Foreskin keratinocyte (primary cell): ENCODE measurements at places on chromosomes 6 and 20.

GRCh38 chr6:151627689-151628444 lies 134.1 kb downstream of the CCDC170 start:
- DNase-seq = peak; percentile 78

GRCh38 chr6:124237911-124238310 lies 434.2 kb downstream of the NKAIN2 start:
- no peak for DNase-seq

GRCh38 chr6:64984948-64985347 lies 722.1 kb downstream of the EYS start:
- no peak for DNase-seq

DNA sequence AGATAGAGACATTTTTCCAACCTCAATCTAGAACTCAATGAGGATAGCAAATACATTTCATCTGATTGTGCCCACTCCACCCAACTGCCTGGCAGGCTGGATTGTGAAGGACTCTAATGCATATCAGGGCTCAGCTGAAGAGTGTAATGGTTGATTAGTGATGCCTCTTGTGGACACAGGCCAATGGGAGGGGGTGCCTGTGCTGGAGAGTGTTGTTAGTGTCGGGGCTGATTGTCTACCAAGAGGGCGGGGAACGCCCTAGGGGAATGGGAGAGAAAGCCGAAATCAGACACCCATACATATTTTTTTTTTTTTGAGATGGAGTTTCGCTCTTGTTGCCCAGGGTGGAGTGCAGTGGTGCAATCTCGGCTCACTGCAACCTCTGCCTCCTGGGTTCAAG lies 103.7 kb upstream of the SALL4 start:
- DNase-seq = no peak

- DNase-seq = peak; percentile 50
These were observed 425.2 kb downstream of the CD83 start for GRCh38 chr6:14542670-14543366.
